ENCODE measurements at places on chromosomes 11 and 22. TPM values are rescaled to one million over a fixed set of nuclear protein-coding genes. Genes with fewer than 3 reads are reported as not detected.

Gene CHRM4
- polyA plus RNA-seq = 3.1 TPM

GRCh38 chr11:110827276-110827675 lies 115.0 kb upstream of the ARHGAP20 start:
- no peak for DNase-seq

DNA sequence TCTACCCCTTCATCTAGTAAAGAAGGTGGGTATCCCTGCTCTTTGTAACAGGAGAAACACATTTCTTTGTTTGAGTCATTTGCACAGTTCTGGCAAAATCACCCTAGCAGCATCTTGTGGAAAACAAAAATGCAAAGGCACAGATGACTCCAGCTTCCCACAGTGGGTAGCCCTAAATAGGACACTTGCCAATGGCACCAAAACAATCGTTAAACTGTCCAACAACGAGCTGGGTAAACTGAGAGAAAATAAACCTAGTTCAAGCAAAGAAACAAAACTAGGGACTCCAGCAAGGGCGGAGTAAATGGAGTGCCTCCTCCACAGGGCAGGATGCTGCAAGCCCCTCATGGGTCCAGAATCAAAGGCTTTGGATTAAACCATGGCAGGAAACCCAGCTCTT lies 239.5 kb downstream of the NTM start:
- DNase-seq = no peak

DNA sequence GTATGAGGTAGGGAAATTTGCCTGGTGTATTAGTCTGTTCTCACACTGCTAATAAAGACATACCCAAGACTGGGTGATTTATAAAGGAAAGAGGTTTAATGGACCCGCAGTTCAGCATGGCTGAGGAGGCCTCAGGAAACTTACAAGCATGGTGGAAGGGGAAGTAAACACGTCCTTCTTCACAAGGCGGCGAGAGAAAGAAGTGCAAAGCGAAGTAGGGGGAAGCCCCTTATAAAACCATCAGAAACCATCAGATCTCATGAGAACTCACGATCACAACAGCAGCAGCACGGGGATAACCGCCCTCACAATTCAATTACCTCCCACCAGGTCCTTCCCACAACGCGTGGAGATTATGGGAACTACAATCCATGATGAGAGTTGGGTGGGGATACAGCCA lies 12.0 kb upstream of the RFPL2 start:
- no peak for DNase-seq

GRCh38 chr22:49136041-49136815 lies 691.4 kb downstream of the BRD1 start:
- no peak for DNase-seq

- no peak for DNase-seq
Measured at GRCh38 chr22:16937811-16938210, 70.2 kb downstream of the GAB4 start.

Gene HSCB
- polyA plus RNA-seq = 21.2 TPM

Gene FIBIN
- polyA plus RNA-seq = 6.1 TPM

DNA sequence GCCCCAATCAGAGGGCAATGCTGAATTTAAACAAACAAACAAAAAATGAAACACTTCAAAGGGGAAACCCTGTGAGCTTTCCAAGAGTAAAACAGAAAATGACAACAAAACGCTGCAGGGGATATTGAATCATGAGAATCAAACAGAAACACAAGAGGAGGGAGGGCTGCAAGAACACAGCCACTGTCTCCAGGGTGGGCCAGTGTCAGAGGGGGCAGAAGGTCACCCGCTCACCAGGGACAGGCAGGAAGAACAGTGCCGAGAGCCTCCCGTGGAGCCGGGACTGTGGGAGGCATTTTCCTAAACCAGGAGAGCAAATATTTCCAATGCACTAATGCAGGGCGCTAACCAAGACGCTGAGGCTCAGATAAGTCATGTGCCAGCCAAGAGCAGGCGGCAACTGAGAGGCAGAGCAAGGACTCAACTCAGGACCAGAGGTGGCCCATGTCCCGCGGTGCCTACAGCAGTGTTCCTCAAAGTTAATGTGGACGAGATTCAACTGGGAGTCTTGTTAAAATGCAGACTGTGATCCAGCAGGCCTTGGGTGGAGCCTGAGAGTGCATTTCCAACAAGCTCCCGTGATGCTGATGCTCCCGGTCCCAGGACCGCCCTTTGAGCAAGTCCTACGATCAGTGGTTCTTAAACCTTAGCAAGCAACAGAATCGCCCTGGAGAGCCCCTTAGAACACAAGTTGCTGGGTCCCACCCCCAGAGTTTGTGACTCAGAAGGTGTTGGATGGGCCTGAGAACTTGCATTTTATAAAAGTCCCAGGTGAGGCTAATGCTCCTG lies 197.2 kb downstream of the TENM4 start:
- no peak for DNase-seq

DNA sequence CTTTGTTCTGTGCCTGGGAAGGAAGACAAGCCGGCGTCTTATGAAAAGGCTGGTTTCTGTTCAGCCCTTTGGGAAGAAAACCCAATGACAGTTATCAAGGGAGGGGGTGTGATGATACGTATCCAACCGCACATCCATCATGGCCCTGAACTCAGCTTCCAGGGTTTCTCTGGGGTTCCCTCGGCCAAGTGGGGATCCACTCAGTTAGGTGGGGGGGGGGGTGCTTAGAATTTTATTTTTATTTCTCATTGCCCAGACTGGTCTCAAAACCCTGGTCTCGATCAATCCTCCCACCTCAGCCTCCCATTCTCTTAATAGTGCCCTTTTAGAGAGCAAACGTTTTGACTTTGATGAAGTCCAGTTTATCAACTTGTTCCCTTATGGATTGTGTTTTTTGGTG lies 25.7 kb downstream of the KCNQ1 start:
- DNase-seq = no peak

All from small intestine (tissue), 16 donors.